Effector memory CD8-positive, alpha-beta T cell (primary cell): ENCODE measurements at places on chromosomes 5 and 9.
A peak's percentile ranks its signal among the peaks of the same experiment; 100 is the strongest.

- DNase-seq = no peak
These were observed 173.2 kb downstream of the RGS3 start for GRCh38 chr9:113636693-113637092.

GRCh38 chr5:17463653-17464052, 34.4 kb upstream of the TAF11L2 start:
- DNase-seq = no peak

DNA sequence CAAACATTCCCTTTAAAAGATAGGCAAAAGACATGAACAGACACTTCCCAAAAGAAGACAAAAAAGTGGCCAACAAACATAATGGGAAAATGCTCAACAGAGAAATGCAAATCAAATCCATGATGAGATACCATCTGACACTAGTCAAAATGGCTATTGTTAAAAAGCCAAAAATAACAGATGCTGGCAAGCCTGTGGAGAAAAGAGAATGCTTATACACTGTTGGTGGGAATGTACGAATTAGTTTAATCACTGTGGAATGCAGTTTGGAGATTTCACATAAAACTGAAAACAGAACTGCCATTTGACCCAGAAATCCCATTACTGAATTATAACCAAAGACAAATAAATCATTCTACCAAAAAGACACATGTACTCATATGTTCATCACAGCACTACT, 58.3 kb upstream of the WDR41 start:
- no peak for DNase-seq

- DNase-seq = no peak
These were observed 6.5 kb upstream of the TLE4 start for GRCh38 chr9:79565245-79565644.

DNA sequence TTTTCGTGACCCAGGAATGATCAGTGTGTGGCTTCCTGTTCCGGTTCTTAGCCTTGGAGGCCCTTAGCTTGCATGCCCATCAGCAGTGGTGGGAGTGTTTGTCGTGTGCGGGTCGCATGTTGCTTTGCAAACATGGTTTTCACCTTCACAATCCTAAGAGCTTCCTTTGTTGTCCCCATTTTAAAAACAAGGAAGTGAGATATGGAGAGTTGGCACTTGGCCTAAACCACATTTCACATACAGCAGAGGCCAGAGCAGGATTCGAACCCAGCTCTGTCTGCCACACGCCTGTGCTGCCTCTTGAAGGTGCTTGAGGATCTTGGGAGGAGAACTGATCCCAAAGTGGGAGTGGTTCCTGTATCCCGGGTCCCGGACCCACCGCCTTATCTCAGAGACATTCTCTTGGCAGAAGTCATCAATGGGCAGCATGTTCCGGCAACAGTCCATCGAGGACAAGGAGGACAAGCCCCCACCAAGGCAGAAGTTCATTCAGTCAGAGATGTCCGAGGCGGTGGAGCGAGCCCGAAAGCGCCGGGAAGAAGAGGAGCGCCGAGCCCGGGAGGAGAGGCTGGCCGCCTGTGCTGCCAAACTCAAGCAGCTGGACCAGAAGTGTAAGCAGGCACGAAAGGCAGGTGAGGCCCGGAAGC, 38.2 kb upstream of the POMT1 start:
- no peak for DNase-seq

DNA sequence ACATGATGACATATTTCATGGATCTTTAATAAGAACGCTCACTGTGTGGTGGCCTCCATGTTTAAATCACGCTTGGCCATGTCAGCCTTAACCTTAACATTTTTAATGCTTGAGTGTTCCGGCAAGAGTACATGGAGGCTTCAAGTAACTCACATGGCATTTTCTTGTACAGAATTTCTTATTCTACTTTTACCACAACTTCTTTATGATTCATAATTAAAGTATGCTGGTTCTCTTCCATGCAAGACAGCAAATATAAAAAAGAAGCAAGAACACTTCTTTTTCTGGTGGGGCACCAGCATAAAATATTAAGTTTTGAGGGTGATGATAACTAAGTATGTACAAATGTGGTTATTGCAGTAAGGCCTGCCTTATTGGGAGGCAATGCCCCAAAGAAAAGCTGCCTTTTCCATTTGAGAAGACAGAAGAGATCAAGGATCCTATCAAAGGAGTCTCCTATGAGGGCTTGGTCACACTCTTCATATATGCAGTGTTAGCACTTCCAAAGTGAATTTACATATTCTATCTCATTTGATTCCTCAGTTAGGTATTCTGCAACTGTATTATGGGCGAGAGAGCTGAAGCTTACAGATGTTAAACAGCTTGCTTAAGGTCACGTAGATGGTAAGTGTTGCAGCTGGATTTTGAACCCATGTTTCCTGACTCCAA, 382.7 kb upstream of the MEF2C start:
- no peak for DNase-seq

DNA sequence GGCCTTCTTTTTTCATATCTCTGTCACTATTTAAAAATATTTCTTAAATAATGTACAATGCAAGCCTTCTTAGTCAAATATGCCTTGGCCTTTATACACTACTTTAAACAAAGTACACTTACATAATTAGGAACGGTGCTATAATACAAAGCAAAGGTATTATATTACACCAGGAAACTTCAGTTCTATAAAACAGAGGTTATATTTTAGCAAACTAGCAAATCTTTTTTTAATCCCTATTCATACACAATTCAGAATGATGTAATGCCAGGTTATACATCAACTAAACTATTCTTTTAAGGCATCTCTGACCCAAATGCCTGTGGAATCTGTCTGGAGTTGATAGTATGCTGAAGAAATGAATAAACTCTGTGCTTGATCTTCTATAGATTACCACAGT, 10.7 kb upstream of the LURAP1L start:
- DNase-seq = no peak

DNA sequence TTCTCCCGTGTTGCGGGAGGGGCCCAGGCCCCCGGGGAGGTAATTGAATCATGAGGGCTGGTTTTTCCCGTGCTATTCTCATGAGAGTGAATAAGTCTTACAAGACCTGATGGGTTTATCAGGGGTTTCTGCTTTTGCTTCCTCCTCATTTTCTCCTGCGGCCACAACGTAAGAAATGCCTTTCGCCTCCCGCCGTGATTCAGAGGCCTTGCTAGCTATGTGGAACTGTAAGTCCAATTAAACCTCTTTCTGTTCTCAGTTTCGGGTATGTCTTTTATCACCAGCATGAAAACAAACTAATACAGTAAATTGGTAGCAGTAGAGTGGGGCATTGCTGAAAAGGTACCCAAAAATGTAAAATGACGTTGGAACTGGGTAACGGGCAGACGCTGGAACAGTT, 1035.1 kb downstream of the DTWD2 start:
- no peak for DNase-seq

DNA sequence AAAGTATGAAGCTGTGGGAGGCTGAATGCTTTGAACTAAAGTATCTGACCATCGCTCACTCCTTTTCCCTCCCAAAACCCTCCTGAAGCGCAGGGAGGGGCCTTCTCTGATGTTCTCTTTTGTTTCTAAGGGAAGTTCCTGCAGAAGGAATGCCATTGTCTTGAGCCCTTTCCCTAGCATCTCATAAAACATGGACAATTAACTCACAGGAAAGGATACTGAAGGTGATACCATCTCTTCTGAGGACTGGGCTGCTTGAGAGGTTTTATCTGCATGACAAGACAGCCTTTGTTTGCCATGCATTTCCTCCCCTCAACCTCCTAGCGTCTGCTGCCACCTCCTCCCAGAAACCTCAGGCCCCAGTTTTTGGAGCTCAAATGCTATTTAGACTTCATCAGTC, 4.3 kb upstream of the RMND5B start:
- no peak for DNase-seq

GRCh38 chr5:40481241-40481640, 198.5 kb upstream of the PTGER4 start:
- DNase-seq = no peak

DNA sequence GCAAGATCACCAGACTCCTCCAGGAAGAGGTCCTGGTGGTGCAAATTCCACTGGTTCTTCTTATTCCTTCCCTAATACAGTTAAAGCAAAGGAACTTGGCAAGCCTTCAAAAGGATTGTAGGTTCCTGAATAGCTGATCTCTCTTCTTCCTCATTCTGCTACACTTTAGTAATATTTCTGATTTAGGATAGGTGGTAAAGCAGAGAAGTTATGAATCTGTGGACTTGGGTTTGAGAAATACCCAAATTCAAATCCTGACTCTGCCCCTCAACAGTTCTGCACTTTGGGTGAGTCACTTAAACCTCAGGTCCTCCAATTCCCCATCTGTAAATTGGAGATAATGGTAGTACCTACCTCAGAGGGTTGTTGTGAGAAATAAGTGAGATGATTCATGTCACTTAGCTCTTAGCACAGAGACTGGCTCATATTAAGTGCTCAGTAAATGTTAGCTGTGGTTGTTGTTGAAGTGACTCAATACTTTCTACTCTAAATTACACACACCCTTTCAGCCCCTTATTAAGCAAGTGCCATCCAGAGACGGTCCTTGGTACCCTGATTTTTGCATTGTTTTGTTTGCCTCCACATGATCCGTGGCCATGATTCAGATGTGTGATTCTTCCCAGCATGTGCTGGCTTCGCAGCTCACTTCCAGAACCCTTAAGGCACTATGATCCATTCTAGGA, 5.2 kb downstream of the SH3RF2 start:
- DNase-seq = no peak

DNA sequence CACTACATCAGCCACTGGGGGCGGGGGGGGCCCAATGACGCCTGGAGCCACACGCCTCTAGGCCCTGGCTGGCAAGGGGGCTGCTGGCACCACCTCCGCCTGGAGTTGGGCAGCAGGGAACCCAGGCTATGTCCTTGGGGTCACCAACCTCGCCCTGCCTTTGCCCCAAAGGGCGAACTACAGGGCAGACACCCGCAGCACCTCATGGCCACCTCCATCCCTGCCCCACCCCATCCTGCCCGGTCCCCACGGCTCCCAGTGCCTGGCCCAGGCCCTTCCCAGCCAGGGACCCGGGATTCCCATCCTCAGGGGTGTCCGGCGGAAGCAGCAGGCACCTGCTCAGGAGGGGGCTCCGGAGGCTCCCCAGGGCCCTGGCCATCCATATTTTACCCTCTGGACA, 37.0 kb downstream of the NACC2 start:
- no peak for DNase-seq

GRCh38 chr5:78361631-78361993, 1.2 kb downstream of the SCAMP1 start:
- DNase-seq = no peak

GRCh38 chr5:16378762-16379161, 86.8 kb downstream of the ZNF622 start:
- no peak for DNase-seq

DNA sequence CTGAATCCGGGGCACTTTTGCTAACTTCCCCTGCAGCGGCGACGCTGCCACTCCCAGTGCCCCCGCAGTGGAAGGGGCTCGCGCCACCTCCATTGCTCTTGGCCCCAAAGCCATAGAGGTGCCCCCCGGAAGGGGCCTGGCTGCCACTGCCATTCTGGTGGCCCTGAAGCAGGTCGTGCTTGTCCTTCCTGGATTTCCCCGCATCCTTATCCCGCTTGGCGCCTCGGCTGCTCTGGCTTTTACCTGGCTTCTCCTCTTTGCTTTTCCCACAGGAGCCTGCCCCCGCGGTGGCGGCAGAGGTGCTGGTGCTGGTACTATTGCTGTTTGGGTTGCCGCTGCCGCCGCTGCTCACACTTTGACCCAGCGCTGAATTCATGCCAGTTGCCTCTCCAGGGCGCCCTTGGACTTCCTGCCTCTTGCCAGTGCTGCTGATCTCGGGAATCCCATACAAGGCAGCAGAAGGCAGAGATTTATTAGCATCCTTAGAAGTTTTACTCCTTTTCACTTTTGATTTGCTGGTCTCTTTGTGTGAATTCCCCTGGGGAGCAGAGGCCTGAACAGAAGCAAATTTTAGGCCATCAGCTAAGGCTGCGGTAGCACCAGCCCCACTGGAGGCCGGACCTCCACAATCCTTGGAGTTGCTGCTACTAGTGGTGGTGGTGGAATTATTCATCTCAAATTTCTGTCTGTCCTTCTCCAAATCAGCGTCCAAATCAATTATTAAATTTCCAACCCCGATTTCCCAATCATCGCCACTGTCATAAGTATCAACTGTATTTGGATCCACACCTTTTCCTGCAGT, 2.1 kb downstream of the ZNF608 start:
- DNase-seq = no peak

DNA sequence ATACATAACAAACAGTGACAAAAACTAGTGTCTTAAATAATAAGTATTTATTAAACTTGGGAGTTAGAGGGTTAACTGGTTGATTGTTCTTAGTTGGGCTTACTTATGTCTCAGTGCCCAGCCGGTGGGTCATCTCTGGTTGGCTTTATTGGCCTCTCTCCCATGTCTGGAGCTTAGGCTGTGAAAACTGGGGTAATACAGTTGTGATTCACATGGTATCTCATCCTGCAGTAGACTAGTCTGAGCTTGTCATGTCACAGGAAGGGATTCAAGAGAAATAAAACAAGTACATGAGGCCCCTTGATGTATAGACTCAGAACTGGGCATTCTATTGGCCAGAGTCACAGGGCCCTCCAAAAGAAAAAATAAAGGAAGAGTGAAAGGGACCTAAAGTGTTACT, 466.4 kb upstream of the SMC2 start:
- DNase-seq = no peak

- DNase-seq = no peak
These were observed 35.2 kb upstream of the NFIB start for GRCh38 chr9:14349146-14349446.

DNA sequence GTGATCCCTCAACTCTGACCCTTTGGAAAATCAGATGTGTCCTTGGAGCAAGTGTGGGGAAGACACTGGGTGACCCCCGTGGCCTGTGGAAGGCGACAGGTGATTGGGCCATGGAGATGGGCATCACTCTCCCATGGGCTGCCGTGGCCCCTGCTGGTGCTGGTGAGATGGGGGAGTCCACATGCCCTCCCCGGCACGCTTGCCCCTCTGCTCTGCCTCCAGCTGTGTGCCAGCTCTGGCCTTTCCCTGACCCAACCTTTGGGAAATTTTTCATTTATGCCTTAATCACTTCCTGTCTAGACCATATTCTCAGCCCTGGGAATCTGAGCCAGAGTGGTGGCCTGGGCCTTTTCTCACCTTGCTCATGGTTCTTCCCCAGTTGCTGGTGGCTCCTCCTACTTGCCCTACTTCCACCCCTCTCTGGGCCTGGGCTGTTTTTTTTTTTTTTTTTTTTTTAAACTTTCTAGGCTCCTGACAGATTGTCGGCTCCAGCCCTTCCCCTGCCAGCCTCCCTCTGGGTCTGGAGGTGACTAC, 56.6 kb downstream of the RGS3 start:
- DNase-seq = peak; percentile 67

DNA sequence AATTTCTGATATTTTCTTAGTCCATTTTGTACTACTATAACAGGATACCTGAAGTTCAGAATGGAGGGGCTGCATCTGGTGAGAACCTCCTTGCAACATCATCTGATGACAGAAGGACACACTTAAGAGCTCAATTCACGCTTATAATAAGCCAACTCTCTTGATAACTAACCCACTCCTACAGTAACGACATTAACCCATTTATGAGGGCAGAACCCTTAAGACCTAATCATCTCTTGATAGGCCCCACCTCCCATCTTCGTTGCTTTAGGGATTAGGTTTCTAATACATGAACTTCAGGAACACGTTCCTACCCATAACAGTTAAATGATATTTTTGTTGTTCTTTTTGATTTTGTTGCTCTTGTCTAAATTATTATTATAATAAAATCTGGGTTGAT, 69.4 kb downstream of the TNPO1 start:
- DNase-seq = no peak

- DNase-seq = no peak
These were observed 11.9 kb downstream of the FAM219A start for GRCh38 chr9:34446468-34446891.

- DNase-seq = no peak
These were observed 15.8 kb downstream of the RICTOR start for GRCh38 chr5:39058178-39058921.
